A549 treated with CpdA at 1 μM for 4 hours (cell line): ENCODE measurements at places on chromosomes 12 and 14. TPM values are rescaled to one million over a fixed set of nuclear protein-coding genes. Genes with fewer than 3 reads are reported as not detected.

The RASAL1 gene
- total RNA-seq = 0.19 to 0.62 TPM (median 0.28 TPM) in 5 replicates

The DIO3 gene
- 0.03 to 0.09 TPM in 2 of 5 replicates, not detected in the others for total RNA-seq

The ST8SIA1 gene
- 0.06 to 0.08 TPM in 2 of 5 replicates, not detected in the others for total RNA-seq

The NCOR2 gene
- 160 to 226 TPM (median 178 TPM) in 5 replicates for total RNA-seq

The CSAD gene
- 4.3 to 7.9 TPM (median 5.4 TPM) in 5 replicates for total RNA-seq

The HOXC9 gene
- total RNA-seq = 10.6 to 13.6 TPM (median 12.5 TPM) in 5 replicates
